ENCODE measurements at places on chromosomes 6 and 20.

GRCh38 chr20:35820715-35821114 is 48.9 kb downstream of the PHF20 start:
- no peak for DNase-seq

DNA sequence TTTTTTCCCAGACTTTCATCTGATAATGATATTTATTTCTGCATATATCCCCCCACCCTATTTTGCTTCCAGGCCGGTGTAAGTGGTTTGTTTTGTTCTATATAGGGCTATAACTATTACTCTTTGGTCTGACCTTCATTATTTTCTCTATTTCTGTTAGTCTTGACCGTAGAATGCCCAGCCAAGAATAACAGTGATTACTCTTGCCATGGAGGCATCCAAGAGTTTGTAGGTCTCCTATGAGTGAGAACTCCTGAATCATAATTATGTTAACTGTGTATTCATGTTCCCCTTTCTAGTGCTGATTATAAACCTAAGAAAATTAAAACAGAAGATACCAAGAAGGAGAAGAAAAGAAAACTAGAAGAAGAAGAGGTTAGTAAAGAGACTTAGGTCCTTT is 52.2 kb downstream of the TOP1 start:
- DNase-seq: no peak

GRCh38 chr6:79250107-79250514 is 15.6 kb upstream of the HMGN3 start:
- DNase-seq: no peak

- DNase-seq: no peak
Observed at GRCh38 chr6:157841211-157841840, 18.3 kb downstream of the SNX9 start.

- no peak for DNase-seq
Observed at GRCh38 chr6:13454286-13455221, 32.8 kb downstream of the GFOD1 start.

DNA sequence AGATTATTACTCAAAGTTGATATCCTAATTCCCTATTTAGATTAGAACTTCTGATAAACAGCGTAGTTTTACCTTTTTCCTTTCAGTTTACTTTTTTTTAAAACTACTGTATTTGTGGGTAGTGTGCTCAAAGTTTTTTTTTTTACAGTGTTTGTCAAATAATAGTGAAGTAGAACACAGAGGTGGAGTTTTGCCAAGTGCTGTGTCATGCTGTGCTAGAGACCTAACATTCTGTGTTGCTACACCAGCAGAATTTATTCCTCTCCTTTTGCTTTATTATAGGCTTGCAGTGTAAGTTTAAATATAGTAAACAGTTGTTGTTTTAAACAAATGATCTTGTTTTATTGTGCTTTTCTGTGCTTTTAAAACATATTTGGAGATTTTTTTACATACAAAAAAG is 125.4 kb downstream of the HIVEP1 start:
- no peak for DNase-seq

All from DMS 273 treated with DMSO at 0.1 percent for 48 hours (cell line).